ENCODE measurements at places on chromosomes 11 and 22.

DNA sequence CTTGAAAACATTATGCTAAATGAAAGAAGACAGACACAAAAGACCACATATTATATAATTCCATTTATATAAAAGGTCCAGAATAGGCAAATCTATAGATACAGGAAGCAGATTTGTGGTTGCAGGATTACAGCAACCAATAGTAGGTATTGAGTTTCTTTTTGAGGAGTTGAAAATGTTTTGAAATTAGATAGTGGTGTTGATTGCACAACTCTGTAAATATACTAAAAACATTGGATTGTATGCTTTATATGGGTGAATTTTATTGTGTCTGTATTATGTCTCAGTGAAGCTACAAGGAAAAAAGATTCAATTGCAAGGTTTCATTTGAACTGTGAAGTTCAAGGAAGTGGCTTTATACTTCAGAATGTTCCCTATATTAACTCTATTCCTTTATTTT, 3.0 kb upstream of the RRAS2 start:
- DNase-seq: no peak

DNA sequence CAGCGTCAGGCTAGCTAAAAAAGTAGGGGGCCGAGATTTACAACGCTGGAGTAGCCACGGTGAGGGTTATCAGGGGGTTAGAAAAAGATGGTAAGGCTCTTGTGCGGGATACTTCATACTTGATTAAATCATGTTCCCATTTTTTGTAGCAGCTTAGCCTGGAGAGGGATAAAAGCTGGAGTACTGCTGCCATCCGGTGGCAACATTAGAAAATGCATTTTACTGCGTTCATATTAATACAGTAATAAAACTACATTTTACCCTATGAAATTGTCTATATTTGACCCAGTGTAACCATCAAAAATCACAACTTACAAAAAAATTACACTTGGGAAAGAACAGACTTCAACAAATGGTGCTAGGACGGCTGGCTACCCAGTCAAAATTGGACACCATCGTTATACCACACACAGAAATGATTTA, 17.3 kb downstream of the RPUSD4 start:
- no peak for DNase-seq

- no peak for DNase-seq
These were observed 9.6 kb downstream of the TPH1 start for GRCh38 chr11:18036456-18036855.

- DNase-seq: no peak
These were observed 127.0 kb downstream of the MRTFA start for GRCh38 chr22:40509401-40510134.

GRCh38 chr11:8697054-8697453, 14.5 kb downstream of the RPL27A start:
- no peak for DNase-seq

DNA sequence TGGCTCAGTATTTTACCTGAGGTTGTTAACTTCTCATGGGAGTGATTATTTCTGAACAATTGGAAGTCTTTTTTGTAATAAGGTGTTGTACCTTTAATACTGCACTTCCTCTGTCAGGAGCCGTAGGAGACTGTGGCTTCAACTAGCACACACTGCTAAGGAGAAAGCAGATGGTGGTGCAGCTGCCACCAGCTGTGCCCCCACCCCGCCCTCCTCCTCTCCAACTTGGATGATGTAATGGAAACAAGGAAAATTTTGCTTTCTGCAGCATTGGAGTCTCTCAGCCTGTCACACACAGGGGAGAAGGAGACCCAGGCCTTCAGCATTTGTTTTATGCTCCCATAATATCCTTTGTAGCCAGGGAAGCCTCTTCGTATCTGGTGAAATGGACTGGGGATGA, 91.2 kb downstream of the TEAD1 start:
- DNase-seq: no peak
